Left lung (tissue), 14 donors: ENCODE measurements at places on chromosomes 12 and 14. TPM values are rescaled to one million over a fixed set of nuclear protein-coding genes. Genes with fewer than 3 reads are reported as not detected.

The PTPRB gene
- polyA plus RNA-seq = 39.4 TPM

The SYCP3 gene
- polyA plus RNA-seq = 2.0 TPM

The DBX2 gene
- polyA plus RNA-seq = not detected

DNA sequence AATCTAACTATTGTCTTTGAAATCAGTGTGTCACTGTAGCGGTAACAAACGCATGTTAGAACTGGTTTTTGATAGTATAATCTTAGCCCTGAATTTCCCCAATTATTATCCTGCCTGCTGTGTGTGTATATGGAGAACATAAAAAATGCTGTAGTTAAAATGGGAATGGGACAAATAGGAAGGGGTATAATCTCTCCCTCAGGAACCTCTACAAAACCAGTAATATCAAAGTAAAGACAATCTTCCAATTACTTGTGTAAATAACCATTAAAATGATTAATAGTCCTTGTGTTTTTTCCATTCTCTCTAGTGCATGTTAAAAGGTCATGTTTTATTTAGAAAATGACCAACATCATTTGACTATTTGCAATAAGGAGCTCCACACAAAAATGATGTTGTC is 200.1 kb upstream of the TMTC1 start:
- no peak for DNase-seq

DNA sequence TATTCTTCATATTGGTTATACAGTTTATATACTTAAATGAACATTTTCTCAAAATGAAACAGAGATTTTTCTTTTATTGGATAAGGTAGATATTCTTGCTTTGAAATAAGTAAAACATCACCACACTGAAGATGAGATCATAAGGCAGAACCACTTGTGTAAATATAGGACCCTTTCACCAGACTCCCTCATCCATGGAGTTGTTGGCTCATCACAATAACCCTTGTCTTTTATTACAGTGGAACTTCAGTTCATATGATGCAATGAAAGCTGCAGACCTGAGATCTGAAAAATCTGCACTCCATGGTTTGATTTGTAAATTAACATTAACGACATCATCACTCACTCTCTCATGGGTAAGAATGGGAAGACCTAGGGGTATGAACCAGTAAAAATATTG is 51.9 kb upstream of the DBX2 start:
- no peak for DNase-seq

- no peak for DNase-seq
Observed at GRCh38 chr14:38311655-38312054, 55.8 kb upstream of the CLEC14A start.

GRCh38 chr14:20428802-20429201 is 7.2 kb downstream of the KLHL33 start:
- DNase-seq = no peak

- DNase-seq = no peak
Observed at GRCh38 chr12:23581913-23582312, 367.6 kb downstream of the SOX5 start.

DNA sequence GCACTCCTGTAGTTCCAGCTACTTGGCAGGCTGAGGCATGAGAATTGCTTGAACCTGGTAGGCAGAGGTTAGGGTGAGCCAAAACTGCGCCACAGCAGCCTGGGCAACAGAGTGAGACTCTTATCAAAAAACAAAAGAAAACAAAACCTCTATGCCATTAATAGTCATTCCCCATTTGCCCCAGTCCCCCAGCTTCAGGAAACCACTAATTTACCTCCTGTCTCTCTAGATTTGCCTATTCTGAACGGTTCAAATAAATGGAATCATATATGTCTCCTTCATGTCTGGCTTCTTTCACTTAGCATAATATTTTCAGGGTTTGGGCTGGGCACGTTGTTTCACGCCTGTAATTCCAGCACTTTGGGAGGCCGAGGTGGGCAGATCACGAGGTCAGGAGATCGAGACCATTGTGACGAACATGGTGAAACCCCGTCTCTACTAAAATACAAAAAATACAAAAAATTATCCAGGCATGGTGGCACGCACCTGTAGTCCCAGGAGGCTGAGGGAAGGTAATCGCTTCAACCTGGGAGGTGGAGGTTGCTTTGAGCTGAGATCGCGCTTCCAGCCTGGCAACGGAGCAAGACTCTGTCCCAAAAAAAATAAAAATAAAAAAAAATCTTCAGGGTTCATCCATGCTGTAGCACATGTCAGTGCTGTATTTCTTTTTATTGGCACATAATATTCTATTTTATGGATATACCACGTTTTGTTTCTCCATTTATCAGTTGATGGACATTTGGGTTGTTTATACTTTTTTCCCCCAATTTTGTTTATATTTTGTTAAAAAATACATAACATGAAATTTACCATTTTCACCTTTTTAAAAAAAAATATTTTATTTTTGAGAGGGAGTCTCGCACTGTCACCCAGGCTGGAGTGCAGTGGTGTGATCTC is 31.9 kb downstream of the KNTC1 start:
- DNase-seq = no peak

GRCh38 chr14:82341261-82341810 is 807.7 kb upstream of the SEL1L start:
- no peak for DNase-seq

DNA sequence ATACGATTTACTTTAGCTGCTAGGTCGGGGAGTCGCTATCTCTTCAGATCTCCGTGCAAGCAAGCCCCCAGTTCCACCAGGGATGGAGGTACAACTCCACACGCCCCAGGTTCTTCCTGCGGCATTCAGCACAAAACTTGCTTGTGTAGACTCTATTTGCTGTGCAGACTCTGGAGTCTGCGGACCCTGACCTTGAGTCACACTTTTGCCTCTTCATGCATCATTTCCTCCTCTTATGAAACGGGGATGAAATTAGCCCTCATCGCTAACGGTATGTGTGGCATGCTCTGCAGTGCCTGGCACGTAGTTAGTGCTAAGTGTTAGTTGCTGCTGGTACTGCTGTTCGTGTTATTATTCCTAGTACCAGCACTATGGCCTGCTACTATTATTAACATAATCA is 84.4 kb downstream of the TMEM132D start:
- DNase-seq = no peak

DNA sequence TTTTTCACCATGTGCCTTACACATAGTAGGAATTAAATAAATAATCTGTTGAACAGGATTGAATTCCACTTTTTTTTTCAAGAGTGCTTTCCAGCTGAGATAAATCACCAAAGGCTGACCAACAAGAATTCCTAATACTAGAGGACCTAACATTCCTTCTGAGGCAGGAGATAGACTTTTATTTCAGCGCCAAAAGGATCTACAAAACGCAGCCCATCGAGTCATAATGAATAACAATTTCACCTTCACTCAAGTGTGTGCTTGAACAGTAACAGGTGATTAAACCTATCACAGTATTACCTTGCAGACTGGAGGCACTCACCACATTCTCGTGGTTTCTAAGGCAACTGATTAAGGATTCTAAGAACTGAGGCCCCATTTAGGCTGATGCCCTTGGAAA is 224.3 kb upstream of the ATP2B1 start:
- no peak for DNase-seq

The PMEL gene
- 3.6 TPM for polyA plus RNA-seq

GRCh38 chr12:26471560-26471959 is 276.2 kb downstream of the SSPN start:
- DNase-seq = no peak
